Daoy (cell line): ENCODE measurements at places on chromosomes 4 and X. TPM values are rescaled to one million over a fixed set of nuclear protein-coding genes. Genes with fewer than 3 reads are reported as not detected.

- DNase-seq, result no peak
These were observed 148.0 kb downstream of the GRID2 start for GRCh38 chr4:92451782-92452181.

The PARM1 gene
- 0.63 TPM in 1 of 2 replicates, not detected in the other for total RNA-seq

DNA sequence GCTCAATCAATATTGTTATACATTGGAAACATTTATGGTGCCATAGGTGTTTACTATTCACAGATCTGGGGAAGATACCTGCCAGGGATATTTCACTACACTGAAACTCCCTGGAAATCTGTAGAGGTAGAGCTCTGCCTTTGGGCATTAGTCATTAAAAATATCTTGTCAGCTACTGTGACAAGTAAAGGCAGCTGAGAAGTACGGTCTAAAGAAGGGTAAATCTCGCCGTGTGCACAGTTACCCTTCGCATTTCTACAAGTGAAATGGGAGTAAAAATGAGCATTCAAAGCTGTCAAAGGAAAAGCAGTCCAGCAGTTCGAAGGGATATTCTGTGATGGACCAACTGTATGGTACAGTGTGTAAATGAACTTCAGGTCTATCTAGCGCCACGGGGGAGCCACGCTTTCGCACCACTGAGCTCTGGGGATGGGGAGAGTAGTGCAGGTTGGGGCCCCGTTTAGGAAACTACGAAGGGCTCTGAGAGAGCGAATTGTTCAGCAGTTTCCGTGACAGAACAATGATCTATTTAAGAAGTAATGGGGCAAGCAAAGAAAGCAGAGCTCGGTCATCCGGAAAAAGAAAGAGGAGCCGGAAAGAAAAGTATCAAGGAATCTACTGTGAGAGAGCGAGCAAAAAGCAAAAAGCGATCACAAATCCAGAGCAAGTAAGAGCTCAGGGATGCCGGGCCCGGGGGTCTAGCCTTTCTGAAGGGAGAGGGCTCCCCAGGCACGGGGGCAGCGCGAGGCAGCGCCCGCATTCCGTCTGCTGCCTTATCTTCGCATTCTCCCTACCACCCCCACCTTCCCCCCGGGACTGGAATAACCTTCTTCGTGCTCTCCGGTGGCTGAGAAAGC is 646 bp downstream of the TIGD4 start:
- DNase-seq, result peak; percentile 8

- no peak for DNase-seq
These were observed 24.8 kb upstream of the RNF4 start for GRCh38 chr4:2443956-2444740.

DNA sequence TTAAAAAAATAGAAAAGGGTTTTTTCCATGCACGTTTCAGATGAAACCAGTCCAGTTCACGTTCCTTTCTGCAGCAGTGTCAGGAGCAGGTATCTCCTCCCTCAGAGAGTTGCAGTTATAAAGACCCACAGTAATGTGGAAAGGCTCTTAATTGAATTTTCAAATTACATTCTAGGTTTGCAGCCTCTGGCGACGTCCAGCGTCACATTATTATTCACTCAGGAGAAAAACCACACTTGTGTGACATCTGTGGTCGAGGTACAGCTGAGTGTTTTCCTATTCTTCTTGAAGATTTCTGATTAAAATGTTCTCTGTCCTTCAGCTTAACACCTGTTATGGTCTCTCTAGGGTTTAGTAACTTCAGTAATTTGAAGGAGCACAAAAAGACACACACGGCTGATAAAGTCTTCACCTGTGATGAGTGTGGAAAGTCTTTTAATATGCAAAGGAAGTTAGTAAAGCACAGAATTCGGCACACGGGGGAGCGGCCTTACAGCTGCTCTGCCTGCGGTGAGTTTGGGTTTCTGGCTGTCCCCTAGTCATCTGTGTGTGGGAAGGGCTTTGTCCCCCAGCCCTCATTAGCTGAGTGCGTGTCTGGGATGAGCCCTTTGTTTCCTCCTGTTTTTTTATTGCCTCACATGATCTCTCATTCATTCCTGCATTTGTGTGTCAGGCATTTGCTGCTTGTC is 25.6 kb downstream of the ZBTB49 start:
- no peak for DNase-seq

DNA sequence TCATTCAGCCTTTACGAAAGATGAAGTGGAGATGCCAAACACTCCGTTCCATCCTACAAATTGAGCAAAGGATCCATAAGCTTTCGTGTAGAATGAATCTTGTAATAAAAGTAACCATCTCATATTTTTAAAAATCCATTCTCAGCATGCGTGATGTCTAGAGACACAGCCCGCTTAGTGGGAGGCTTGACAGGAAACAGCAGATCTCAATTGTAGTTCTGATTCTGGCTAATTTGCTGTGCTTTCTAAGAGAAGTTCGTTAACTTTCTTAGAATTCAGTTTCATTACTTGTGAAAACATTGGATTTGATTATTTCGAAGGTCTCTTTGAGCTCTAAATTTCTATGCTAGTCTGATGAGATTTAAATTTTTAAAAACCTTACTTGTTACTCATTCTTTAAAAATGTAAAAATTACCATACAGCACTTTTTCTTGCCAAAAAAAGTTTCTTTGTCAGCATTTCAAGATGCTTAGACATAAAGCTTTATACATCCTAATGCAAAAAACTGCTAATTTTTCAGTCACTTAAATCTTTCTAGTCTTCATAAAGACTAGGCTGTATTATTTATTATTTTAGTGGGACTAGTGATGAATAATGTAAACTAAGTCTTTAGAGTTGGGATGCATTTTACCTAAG is 66.9 kb upstream of the NEIL3 start:
- DNase-seq, result no peak

The FAT1 gene
- total RNA-seq, result 38.6 and 50.2 TPM in 2 replicates

DNA sequence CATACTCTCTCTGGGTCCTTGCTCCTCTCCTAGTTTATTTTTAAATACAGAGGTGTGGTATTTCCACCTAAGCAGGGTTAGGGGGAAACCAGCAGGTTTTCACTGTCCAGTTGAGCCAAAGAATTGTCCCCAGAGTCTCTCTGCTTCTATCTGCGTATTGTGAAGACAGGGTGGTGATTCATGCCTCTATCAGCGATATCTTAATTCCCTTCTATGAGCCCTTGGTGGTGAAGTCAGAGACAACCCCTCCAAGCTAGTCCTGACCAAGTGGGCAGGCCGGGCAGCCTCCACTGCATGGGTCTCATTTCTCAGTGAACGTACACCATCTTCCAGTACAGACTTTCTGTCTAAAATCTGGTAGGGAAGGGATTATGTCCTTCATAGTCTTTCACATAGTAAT is 100.5 kb upstream of the GPR34 start:
- DNase-seq, result no peak

GRCh38 chr4:176307666-176307930 is 12.2 kb upstream of the SPCS3 start:
- DNase-seq, result no peak

GRCh38 chr4:122863639-122864038 is 37.0 kb downstream of the FGF2 start:
- no peak for DNase-seq

DNA sequence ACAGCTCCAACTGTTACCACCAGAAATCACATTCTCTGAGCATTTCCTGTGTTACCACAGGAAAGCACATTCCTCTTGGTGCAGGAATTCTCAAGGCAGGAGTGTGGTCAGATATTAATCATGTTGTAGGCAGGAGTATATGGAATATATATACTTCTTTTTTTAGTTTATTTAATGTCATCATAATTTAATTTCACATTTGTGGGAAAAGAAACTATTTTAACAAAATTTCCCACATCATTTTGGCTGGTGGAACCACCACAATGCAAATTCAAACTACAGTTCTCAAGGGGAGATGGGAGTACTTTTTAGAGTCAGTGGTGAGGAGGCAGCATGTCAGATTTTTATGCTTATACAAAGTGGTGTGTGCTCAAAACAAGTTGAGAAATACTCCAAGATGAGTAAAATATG is 139.0 kb downstream of the ATP10D start:
- DNase-seq, result peak; percentile 4

The CXCL13 gene
- not detected in 2 replicates for total RNA-seq

DNA sequence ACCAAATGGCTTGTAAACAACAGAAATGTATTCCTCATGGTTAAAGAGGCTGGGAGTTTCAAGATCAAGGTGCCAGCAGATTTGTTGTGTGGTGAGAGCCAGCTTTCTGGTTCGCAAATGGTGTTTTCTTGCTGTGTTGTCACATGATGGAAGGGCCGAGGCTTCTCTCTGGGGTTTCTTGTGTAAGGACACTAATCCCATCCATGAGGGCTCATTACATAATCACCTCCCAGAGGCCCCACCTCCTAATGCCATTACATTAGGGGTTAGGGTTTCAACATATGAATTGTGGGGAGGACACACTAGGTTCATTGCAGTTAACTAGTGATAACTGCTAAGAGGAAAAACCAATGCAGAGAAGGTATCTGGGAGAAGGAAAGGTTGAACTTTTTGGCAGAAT is 103.5 kb upstream of the ENPEP start:
- no peak for DNase-seq

- peak; percentile 21 for DNase-seq
These were observed 308.5 kb downstream of the CAMK2D start for GRCh38 chr4:113452868-113453620.

The TMEM255A gene
- 0.03 and 0.06 TPM in 2 replicates for total RNA-seq

The MAPK10 gene
- total RNA-seq, result 0.06 TPM in 1 of 2 replicates, not detected in the other

DNA sequence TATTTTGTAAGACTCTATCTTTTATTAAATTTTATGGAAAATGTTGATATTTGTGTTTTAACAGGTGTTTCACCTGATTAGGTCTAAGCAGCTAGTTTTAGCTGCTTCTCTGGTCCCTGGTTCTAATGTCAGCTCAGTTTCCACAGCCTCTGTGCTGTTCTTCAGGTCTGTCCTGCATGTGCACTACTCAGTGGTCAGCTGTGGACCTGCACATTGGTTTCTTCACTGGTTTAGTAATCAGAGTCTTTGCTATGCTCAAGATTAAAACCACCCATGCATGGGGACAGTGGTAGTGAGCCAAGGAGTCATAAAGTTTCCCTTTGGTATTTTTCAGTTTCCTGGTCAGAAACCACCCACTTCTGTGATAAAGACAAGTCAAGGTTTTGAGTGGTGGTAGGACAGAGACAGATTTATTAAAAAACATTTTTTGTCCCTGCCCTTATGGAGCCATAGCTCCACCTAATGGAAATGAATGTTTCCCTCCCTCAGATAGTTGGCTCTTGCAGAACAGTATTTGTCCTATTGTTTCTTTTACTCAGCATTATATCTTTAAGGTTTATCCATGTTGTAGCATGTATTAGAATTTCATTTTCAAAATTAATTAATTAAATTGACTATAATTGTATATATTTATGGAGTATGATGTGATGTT is 36.8 kb upstream of the VBP1 start:
- DNase-seq, result no peak

DNA sequence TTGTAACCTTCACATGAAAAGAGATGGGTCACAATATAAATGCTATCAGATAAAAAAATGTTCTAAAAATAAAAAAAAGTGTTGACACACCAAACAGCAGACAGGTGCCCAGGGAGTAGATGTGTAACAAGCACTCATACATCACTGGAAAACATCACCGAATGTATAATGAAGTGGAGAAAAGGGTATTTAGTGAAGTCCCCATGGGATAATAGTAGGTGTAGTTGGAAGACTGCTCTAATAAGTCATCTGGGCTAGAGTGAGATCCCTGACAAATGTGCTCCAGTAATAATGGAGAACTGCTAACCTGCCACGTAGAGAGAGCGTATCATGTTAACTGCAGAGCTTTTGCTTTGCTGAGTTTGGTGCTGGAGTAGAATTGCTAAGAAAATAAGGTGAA is 152.0 kb downstream of the GRIA2 start:
- no peak for DNase-seq

The SCRG1 gene
- total RNA-seq, result not detected in 2 replicates

- DNase-seq, result no peak
These were observed 25.9 kb downstream of the NSG1 start for GRCh38 chr4:4412641-4413372.

DNA sequence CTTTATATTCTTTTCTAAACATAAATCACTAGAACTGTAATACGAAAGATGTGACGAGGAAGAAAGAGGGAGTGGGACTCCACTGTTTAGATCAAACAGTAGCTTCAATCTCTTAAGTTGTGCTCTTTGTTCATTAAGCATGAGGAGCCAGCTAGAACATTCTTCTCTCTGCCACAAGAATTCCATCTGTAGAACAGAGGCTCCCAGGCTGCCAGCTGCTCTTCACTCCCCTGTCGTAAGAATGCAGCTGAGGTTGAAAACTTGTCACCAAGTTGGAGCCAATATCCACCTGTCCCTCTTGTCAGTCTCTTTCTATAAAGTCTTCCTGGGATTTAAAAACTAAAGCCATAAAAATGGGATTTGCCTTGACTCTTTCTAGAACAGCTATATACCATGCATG is 65.0 kb upstream of the SEC24B start:
- DNase-seq, result no peak

The SMPX gene
- total RNA-seq, result not detected in 2 replicates

The TMSB15B gene
- total RNA-seq, result 3.4 and 6.0 TPM in 2 replicates

- DNase-seq, result no peak
These were observed 305.4 kb downstream of the PCDH18 start for GRCh38 chr4:137226900-137227299.

The SMC1A gene
- 27.3 and 31.3 TPM in 2 replicates for total RNA-seq

DNA sequence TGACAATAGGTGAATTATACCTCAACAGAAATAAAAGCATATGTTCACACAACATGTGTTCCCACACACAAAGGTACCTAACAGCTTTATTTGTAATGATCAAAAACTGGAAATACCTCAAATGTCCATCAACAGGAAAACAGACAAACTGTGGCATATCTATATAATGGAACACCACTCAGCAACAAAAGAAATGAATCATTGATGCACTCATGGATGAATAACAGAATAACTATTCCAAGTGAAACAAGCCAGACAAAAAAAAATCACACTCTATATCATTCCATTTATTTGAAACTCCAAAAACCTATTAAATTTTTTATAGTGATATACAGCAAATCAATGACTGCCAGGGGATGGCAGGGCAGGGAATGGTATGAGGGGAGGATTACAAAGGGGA is 148.1 kb downstream of the PLS3 start:
- DNase-seq, result no peak

The IGSF1 gene
- total RNA-seq, result 1.4 and 1.6 TPM in 2 replicates

The MTNR1A gene
- total RNA-seq, result not detected in 2 replicates

The TEX13B gene
- not detected in 2 replicates for total RNA-seq

The GATA1 gene
- not detected in 2 replicates for total RNA-seq

DNA sequence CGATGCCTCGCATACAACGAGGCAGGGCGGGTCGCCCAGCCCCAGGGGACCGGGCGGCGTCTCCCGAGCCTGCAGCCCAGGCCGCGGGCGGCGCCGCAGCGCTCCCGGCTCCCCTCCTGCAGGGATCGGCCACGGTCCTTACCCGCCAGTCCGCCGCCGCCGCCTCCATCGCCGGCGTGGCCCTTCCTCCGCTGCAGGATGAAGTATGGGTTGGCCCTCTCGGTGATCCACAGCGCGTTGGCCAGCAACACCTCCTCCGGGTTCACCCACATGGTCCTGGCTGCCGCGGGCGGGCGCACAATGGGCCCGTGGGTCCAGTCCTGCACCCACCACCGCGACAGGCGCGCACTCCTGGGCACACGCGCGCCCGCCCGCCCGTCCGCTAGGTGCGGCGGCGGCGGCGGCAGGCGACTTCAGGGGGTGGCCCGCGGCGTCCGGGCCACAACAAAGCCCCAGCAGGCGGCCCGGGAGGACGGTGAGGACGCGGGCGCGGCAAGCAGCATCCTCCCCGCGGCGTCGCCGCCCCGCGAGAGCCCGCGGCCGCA is 339 bp downstream of the TBC1D9 start:
- DNase-seq, result peak; percentile 40

- DNase-seq, result no peak
These were observed 54.4 kb downstream of the PCDH19 start for GRCh38 chrX:100355680-100356079.

The HTR2C gene
- total RNA-seq, result 0.83 and 0.86 TPM in 2 replicates

- DNase-seq, result no peak
These were observed 128.2 kb upstream of the ENPEP start for GRCh38 chr4:110347805-110348204.
